ENCODE measurements at places on chromosomes 13 and 19.

DNA sequence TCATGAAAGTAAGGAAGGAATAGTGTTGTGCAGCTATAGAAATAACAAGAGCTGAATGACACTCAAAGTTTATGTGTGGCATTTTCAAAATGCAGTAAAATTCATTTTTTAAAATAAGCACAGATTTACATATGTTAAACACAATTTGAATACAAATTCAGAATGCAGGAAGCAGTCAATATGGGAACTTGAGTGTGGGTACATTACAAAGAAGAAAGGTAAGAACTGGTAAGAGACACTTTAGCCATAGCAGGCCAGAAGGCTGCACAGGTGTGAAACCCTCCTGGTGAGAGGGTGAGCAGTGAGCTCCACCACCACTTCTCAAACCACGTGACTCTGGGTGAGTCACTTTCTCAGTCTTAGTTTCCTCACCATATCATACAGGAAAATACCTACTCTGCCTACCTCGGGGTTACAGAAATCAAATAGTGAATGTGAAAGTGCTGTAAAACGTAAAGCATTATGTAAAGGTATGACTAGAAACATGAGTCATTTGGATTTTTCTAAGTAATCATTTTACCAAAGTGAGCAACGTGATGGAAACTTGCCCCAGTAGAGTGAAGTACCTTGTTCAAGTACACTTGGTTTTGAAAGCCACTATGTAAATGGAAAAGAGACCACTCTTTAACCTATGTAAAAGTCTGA, 40.5 kb downstream of the USP12 start:
- no peak for DNase-seq

- no peak for DNase-seq
Observed at GRCh38 chr13:99258946-99259345, 767 bp upstream of the GPR18 start.

GRCh38 chr19:15381864-15382263, 2.3 kb upstream of the AKAP8 start:
- DNase-seq: no peak

GRCh38 chr19:447816-448560, 12.8 kb downstream of the SHC2 start:
- no peak for DNase-seq

DNA sequence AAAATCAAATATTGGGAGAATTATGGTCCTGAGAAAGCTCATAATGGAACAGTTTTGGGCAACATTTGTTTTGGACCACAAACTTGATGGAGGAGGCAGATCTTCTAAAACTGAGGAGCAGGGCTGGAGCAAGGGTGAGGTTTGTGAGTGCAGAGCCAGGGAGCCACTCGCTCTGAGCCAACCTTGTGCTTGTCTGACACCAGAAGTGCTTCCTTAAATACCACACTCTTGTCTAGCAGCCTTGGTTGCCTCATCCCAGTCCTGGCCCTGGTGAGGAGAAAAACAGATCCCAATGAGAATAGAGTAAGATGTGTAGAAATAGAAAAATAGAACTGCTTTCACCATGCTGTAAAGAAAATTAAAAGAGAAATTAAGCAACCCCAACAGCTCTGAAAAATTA, 6.7 kb downstream of the ZNF317 start:
- DNase-seq: no peak
